NCI-H526 treated with DMSO at 0.1 percent for 48 hours (cell line): ENCODE measurements at places on chromosomes 3 and 15.

DNA sequence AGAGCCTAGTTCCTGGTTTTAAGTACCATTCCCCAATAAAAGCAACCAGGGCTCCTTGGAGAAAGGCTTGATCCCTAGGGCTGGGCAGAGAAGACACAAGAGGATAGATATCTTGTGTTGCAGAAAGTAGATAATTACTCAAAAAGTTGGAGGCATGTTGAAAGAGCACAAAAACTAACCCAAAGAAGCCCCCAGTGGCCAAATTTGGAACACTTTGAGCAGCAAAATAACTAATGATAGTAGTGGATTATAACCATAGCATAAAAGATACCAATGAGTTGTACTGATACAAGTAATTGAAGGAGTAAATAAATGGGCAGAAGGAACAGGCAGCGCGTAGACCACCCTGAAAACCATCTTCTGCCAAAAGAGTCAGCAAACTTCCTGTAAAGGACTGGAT is 12.0 kb downstream of the EXOSC7 start:
- DNase-seq = no peak

- DNase-seq = no peak
Observed at GRCh38 chr3:12708584-12709192, 44.8 kb upstream of the RAF1 start.

GRCh38 chr3:67437090-67437489 is 217.3 kb downstream of the SUCLG2 start:
- DNase-seq = no peak

GRCh38 chr3:168952551-168952950 is 711.0 kb downstream of the MECOM start:
- DNase-seq = peak; percentile 28

GRCh38 chr3:111668888-111669488 is 73.8 kb upstream of the ZBED2 start:
- DNase-seq = peak; percentile 45

DNA sequence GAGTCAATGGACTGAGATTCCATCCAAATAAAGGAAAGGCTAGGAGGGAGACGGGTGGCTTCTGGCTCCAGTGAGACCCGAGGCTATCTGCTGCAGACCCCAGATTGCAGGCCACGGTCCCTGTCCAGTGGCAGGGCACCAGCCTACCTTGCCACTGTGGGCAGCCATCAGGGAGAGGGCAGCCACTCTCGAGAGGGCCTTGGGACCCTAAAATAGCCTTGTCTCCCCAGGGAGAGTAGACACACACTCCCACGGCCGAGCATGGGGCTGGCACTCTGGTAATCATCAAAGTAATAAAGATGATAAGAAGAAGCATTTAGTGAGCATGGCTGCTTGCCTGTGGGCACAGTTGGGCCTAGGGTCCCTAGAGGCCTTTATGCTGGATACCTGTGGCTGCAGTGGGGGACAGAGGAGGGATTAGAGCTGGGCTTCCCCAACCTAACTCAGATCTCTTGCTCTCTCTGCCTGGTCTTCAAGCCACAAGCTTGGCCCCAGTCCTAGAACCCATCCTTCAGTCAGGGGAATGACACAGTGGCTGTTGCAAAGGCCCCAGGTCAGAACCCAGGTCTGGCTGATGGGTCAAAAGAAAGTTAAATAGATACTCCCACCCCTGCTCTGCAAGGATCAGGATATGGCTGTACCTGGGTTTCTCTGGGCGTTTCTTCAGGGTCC is 9.2 kb upstream of the VIPR1 start:
- no peak for DNase-seq

- no peak for DNase-seq
Observed at GRCh38 chr3:60841355-60841754, 409.9 kb downstream of the FHIT start.

GRCh38 chr3:101817992-101818391 is 31.3 kb upstream of the NFKBIZ start:
- DNase-seq = no peak

GRCh38 chr3:53788038-53788437 is 58.2 kb downstream of the CHDH start:
- DNase-seq = no peak

DNA sequence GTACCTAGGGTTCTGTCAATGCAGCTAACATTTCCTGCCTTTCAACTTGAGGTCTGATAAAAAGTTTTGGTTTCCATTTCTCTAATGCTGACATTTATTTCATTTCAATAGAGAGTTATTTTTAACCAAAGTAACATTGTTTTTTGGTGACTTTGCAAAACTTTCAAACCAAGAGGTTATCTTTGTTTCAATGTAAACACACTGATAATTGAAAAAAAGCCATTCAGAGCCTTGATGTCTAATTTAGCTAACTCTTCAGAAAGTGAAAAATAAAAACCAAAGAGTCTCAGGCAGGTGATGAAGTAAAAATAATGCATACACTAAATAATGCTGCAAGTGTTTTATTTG is 9.6 kb upstream of the TIPARP start:
- DNase-seq = no peak

- no peak for DNase-seq
Observed at GRCh38 chr3:138796761-138797160, 38.0 kb downstream of the PIK3CB start.

- no peak for DNase-seq
Observed at GRCh38 chr3:165532851-165533250, 304.4 kb downstream of the BCHE start.

GRCh38 chr15:60935130-60935529 is 294.0 kb downstream of the RORA start:
- no peak for DNase-seq

- no peak for DNase-seq
Observed at GRCh38 chr3:170858599-170858998, 11.4 kb downstream of the RPL22L1 start.

GRCh38 chr15:77784361-77785292 is 151.9 kb upstream of the LINGO1 start:
- no peak for DNase-seq

DNA sequence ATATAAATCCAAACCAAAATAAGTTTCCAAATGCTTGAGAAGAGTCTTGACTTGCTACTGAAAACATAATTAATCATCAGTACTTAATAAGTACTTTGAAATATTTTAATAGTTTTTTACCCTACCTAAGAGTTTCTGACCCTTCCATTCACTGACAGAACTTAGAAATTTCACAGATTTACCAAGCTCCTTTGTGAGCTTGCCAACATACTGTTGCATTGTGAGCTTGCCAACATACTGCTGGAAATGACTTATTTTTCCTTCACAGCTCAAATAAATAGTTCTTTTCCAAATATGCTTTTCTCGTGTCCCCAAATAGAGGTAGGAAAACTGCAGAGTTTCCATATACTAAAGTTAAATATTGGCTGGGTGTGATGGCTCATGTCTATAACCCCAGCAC is 9.6 kb upstream of the AADAC start:
- DNase-seq = no peak

DNA sequence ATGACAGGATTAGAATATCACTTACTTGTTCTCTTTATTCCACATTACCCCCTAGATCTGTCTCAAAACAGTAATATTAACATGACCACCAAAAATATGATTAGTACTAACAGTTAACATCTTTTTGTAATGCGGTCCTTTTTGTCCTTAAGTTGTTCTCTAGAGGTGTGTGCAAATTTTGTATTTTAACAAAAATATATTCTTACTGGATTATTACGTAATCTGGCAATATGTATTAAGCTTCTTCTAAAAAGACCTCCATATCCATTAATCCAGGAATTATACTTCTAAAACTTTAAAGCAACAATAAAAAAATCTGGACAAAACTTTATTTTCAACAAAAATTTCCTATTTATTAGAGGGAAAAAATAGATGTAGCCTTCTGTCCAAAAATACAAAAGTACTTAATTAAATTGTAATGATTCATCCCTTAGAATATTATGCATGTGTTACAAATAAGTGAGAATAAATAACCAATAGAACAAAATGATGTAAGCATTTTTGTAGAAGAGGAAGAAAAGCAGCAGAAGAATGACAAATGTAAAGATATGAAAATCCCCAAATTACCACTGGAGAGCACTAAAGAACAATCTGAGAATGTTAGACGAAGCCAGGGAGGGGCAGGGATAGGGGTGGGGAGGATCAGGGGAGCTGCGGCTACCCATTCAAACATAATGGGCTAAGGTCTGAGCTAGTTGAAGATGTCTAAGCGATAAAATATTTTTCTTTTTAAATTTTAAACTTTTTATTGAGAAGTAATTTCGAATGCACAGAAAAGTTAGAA is 945.6 kb downstream of the MCTP2 start:
- peak; percentile 6 for DNase-seq

DNA sequence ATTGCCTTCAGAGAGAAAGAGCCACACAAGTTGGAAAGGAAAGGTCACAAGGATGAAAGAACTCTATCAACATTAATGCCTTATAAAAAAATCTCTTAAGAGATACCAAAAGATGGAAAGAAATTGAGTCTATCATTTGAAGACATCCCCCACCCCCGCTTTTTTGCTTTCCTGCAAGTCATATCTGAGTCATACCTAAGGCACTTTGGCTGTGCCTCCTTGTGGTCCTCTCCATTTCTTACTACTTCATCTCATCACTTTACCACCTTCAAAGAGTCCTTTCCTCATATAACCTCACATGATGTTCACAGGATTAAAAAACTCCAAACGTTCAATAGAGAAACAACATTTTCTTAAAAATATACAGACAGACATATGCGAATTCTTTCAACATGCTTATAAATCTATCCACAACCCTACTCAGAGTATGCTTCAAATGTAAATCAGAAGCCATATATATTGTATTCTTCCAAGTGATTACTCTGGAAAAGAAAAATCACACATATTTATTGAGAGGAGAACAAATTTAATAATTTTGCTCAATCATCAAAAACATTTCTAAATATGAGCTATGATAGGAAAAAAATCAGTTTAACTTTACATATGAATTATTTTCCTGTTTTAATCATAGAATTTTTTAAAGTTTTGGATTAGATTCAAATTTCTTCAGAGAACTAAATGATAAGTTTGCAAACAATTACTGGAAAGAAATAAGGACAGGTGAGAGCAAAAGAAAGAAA is 1003.9 kb upstream of the CFAP20DC start:
- no peak for DNase-seq

GRCh38 chr3:110789315-110789714 is 282.3 kb upstream of the NECTIN3 start:
- no peak for DNase-seq

DNA sequence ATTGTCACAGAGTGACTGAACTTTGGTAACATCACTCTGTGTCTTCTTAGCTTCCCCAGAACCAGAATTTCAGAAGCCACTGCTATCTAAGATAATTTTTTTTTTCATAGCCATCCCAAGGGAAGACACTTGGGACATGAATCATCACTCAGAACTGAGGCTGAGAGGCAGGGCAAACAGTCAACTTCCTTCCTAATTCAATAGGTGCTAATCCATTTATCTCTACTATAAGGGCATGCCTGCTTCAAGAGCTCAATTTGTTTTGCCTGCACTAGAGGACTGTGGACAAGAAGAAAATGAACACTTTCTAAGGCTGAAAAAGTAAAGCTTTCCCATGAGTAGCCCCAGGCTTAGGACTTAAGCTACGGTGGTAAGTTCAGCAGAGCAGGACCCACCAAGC is 56.7 kb upstream of the MYRIP start:
- no peak for DNase-seq

GRCh38 chr15:99475754-99476412 is 89.9 kb upstream of the MEF2A start:
- DNase-seq = no peak

DNA sequence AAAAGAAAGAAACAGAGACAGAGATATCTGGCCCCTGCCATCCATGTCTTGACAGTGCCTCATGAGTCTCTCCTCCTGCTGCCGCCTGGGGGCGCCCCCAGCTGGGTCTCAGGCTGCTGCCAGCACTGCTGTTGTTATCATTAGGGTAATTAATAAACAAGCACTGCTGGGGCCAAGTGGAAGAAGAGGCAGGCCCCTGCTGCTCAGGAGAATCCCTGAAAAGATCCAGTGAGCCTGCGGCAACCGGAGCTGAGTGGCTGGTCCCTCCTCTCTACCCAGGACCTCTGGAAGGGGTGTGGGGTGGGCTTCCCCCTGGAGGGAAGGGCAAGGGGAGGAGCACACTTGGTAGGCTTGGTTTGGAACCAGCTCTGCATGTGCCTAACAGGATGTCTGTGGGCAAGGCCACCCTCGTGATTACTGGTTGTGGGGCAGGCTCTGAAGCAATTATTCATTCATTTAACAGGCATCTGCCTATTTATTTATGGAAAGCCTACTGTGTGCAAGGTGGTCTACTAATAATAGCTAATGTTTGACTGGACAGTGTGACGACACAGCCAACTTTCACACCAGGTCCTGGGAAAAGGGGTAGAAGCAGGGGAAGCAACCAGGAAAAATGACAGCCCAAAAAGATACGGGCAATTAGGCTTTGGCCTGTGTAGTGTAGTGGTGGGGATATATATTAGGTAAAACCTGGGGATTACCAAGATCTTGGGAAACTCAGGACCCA is 1.2 kb upstream of the TYRO3 start:
- DNase-seq = peak; percentile 35

DNA sequence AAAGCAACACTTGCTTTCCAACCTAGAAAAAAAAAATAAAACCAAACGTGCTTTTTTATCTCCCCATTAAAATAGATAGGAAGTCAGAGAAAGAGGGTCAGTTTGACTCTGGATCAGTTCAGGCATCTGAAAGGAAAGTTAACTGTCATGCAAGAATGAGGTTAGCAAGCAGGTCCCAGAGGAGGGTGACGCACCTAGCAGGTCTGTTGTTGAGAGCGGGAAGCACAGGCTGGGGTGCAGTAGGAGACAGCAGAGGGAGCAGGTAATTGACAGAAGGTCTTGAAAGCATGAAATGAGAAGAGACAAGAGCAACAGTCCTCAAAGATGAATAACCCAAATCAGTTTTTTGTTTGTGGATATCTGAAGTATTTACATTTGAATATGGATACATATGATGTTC is 82.5 kb downstream of the ANO10 start:
- no peak for DNase-seq

DNA sequence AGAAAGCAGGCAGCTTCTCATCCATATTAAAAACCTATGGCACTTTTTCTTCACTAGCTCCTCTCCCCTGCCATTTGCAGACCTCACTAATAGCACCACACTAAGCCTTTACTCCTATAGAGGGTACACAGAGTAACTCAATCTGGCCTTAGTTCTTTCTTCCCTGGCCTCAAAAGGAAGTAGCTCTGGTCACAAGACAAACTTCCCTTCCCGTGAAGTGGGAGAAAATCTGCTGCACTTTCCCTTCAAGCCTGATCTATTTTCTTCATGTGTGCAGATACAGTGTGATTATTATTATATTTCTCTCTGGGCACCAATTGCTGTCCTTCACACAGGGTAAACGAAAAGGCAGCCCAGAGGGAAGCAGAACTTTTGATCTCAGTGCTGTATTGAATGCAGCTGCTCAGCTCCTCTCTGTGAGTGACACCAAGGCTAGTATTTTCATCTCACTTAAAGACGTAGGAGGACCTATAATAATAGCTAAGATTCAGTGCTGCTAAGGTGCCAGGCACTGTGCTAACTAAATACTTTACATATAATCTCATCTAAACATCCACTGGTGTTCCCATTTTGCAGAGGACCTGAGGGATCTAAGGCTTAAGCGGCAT is 61.9 kb upstream of the RASGRP1 start:
- DNase-seq = no peak

GRCh38 chr3:119293871-119294695 is at the start of gene ARHGAP31:
Gene ARHGAP31 (plus strand): TSS chr3:119294383. CDS start chr3:119294905, 522 bp downstream.
- no peak for DNase-seq

GRCh38 chr3:53555068-53555588 is 60.7 kb downstream of the CACNA1D start:
- no peak for DNase-seq
